ENCODE measurements at places on chromosomes 4 and X.

DNA sequence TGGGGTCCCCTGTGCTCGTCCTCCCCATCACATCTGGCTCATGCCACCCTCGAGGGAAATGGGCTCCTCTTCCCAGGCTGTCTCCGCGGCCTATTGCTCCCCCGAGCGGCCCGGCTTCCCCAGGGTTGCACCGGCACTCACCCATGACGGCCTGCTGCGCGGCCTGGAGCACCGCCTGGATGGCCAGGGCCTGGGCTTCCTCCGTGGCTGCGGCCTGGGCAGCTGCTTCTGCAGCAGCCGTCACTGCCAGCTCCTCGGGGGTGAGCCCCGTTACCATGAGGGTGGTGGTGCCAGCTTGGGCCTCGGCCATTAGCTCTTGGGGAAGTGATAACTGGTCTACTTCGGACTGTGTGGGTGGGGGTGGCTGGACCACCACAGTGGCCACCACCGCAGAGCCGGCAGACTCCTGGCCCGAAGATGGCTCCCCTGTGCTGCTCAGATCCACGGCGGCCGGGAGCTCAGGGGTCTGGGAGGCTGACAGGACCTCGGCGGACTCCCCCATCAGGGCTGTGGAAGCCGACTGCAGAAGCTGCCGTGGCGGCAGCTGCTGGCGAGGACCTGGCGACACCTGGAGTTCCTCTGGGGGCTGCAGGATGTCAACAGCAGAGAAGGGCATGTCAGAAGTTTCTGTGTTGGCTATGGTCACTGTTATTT lies 8.1 kb upstream of the RENBP start:
- DNase-seq, result no peak

DNA sequence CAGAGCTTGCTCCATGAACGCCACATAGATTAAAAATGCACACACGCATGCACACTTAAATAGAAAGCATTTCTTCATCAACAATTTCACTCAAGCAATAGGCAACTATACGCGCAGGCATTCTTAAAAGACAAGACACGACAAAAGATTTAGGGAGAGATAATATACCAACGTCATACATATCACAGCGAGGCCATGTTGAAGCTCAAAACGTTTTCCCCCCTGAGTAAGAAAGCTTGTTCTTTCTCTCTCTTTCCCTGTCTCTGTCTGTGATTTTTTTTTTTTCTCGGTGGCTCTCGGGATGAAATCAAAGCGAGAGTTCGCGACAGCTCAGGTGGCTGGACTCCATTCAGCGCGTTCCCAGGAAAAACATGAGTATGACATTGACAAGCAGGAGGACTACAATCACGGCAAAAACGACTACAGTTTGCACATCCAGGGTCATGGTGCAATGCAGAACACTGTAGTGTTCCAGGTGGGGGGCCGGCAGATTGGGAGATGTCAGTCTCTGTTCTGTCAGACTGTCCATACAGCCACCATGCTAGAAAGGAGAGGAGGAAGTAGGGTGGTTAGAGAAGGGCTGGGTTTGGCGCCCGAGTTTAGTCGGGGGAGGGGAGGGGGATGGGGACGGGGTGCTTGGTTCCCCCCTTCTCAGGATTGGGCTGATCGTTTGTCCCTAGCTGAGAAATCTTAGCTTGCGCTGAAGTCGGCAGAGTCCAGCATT lies 30.7 kb downstream of the ARHGEF9 start:
- DNase-seq, result peak; percentile 2

- no peak for DNase-seq
Observed at GRCh38 chr4:104519588-104519987, 24.9 kb upstream of the CXXC4 start.

- no peak for DNase-seq
Observed at GRCh38 chr4:75169427-75169826, 236.5 kb downstream of the PARM1 start.

DNA sequence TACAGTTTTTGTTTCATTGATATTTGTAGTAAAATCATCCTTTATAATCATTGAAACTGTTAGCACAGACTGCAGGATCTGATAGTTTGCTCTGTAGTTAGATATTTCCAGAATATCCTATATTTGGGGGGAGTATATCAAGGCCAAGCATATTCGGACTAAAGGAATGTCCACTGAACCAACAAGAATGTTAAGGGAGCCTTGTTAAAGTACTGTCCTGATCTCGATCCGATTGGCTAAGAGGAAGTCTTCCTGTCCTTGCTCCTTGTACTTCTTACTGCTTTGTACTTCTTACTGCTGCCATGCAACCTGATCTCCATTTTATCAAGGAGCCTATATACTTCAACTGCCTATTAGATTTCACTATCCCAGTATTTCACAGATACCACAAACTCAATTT lies 449.3 kb downstream of the RPA4 start:
- no peak for DNase-seq

- DNase-seq, result no peak
Observed at GRCh38 chrX:39907964-39908661, 189.6 kb downstream of the BCOR start.

DNA sequence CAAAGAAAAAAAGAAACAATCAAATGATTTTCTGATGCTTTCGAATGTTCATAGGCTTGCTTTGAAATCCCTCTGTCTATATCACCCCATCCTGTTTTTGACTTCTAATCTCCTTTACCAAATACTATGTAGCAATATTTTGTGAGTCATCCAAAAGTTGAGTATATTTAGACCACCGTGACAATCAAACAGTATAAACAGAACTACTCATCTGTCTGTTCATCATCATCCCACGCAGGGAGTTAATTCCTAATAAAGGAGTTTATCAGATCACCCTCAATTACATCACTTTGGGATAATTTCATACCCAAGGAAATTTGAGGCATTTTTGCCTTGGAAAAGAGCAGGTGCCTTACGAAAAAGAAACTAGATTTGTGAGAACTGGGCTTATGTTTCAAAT lies 212.9 kb downstream of the CBR4 start:
- no peak for DNase-seq

- DNase-seq, result no peak
Observed at GRCh38 chr4:165308166-165308565, 19.3 kb upstream of the MSMO1 start.

GRCh38 chrX:30065226-30065625 lies 150.1 kb upstream of the MAGEB2 start:
- no peak for DNase-seq

GRCh38 chr4:16122784-16123183 lies 39.0 kb upstream of the PROM1 start:
- DNase-seq, result no peak

- no peak for DNase-seq
Observed at GRCh38 chr4:177051473-177052060, 258.1 kb upstream of the NEIL3 start.

GRCh38 chr4:41561244-41561643 lies 23.3 kb downstream of the LIMCH1 start:
- no peak for DNase-seq

DNA sequence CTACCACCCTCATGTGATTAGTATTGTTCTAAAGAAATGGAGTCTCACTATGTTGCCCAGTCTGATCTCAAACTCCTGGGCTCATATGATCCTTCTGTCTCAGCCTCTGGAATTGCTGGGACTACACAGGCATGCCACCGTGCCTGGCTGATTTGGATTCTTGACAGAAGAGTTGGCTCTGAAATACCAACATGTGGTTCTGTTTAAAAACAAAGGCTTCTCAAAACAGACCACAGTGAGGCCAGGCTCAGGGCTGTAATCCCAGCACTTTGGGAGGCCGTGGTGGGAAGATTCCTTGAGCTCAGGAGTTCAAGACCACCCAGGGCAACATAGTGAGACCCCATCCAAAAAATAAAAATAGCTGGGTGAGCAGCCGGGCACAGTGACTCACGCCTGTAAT lies 126.7 kb downstream of the DHRSX start:
- no peak for DNase-seq

- no peak for DNase-seq
Observed at GRCh38 chr4:27490766-27491165, 630.1 kb downstream of the STIM2 start.

- DNase-seq, result no peak
Observed at GRCh38 chr4:146265950-146266490, 51.7 kb downstream of the REELD1 start.

- DNase-seq, result no peak
Observed at GRCh38 chrX:38847903-38848230, 46.6 kb downstream of the MID1IP1 start.

DNA sequence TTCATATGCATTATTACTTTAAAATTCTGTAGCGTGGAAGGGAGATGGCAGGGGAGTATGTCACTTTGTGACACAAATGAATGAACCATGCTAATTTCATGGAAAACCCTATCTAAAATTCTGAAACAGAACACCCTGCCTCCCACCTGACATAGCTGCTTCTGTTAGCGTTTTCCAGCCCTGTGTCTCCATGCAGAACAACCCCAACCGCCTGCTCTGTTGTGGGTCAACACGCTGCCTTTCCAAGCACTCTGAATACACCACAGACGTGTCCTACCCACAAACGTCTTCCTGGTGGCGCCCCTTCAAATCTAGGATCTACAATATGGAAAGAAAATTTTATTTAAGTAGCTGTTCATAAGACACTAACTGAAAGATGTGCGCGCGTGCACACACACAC lies 238.6 kb downstream of the TRIML1 start:
- no peak for DNase-seq

DNA sequence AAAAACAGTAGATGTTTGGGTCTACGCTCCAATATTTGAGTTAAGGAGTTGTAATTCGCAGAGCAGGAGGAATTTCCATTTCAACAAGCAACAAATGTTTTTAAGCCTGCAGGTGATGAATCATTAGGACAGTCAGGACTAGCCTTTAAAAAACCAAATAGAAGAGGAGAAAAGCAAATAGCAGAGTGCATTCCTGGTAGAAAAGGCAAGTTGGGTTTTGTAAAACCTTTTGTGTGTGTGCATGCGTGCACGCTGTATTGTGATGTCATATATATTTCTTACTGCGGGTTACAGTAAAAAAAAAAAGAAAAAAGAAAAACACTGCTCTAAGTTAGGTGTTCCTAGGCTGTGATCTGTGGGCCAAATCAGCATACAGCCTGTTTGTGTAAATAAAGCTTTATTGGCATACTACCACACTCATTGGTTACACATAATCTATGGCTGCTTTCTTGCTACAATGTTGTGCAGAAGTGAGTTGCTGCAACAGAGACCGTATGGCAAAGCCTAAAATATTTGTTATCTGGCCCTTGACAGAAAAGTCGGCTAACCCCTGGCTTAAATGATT lies 135.6 kb downstream of the MID1 start:
- no peak for DNase-seq
